ENCODE measurements at places on chromosomes 6 and 20.

DNA sequence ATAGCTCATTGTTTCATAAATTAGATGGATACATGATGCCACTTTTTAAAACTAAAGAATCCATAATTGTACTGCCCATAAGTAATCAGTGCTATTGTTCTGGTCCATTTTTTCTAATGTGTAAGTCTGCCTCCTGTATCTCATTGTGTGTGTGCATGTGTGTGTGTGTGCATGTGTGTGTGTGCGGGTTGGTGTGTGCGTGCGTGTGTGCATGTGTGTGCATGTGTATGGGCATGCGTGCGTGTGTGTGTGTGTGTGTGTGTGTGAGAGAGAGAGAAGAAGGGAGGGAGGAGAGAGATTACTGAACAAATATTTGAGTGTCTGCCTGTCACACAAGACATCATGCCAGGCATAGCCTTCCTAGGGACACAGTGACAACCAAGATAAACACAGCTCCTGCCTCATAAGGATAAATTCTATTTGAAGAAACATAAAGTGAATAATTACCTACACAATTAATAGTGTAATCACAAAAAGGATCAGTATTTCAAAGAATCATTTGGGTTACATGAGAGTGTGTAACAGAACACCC is 33.2 kb upstream of the RPS6KA2 start:
- DNase-seq, result no peak

DNA sequence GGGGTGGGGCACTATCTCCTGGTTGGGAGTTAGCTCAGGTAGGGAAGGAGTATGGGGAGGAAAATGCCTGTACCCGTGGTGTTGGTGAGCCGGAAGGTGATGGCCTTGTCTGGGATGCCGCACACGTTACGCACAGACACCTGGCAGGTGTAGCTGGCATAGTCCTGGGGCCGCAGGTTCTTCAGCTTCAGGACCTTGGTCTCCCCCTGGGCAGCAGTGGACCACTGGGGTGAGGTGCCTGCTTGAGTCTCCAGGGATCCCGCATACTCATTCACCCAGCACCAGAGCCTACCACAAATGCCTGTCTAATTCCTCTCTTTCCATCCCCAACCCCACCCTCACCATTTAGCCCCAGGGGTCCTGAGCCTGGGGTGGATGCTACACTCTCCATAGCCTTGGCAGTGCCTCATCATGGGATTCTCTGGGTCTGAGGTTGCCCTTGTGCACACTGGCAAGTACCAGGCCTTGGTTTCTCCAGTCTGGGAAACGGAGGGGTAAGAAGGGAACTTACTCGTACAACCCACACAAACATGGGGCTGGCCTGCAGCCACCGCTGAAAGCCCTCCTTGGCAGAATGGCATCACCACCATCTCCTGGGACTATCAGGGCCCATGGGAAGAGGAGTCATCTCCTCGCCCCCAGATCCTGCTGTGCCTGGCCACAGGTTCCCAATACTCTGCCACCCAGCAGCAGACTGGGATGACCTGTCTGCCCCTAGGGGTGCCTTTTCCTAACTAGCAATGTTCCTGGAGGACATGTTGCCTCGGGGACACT is 42.8 kb downstream of the MDGA1 start:
- DNase-seq, result no peak

GRCh38 chr20:38857703-38858102 is 52.2 kb downstream of the PPP1R16B start:
- DNase-seq, result no peak

- DNase-seq, result no peak
Measured at GRCh38 chr6:118589649-118590365, 41.7 kb downstream of the PLN start.

DNA sequence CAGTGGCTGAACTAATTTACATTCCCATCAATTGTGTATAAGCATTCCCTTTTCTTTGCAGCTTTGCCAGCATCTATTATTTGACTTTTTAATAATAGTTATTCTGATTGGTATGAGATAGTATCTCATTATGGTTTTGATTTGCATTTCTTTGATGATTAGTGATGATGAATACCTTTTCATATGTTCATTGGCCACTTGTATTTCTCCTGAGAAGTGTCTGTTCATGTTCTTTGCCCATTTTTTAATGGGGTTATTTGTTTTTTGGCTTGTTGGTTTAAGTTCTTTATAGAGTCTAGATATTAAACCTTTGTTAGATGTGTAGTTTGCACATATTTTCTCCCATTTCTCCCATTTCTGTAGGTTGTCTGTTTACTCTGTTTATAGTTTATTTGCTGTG is 16.6 kb downstream of the CENPW start:
- no peak for DNase-seq

DNA sequence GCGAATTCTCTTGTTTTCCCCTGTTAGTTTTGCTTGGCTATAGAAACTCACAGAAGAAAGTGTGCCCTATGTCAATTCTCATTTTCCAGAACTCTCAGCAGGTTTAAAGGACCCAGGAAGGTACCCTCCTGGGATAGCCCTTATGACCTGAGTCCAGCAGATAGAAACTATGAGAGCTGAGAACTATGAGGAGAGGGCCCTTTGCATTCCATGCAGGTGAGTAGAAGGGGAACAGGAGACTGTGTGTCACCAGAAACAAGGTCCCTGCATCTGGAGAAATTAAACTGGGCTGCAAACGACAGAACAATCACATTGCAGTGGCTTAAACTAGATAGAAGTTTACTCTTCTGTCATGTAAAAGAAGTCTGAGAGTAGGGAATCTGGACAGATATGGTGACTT is 35.7 kb upstream of the SCUBE3 start:
- DNase-seq, result no peak

DNA sequence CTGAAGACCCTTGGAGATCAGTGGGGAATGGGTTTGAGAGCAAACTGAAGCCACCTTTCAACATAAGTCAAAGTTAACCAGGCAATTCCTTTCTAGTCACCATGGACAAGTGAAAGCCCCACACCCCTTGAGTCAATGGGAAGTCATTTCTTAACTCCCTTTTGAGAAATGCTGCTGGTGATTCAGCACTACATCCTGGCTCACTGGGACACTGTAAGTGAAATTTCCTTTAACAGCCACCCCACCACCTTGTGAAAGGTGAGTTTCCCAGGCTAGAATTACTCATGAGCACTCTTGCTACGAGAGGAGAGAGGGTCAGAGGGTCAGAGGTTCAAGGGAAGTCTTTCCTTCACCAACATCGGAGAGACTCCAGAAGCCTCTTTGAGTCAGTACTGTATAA is 93.3 kb upstream of the MARCKS start:
- peak; percentile 89 for DNase-seq

GRCh38 chr6:69026715-69027114 is 391.6 kb downstream of the ADGRB3 start:
- no peak for DNase-seq

DNA sequence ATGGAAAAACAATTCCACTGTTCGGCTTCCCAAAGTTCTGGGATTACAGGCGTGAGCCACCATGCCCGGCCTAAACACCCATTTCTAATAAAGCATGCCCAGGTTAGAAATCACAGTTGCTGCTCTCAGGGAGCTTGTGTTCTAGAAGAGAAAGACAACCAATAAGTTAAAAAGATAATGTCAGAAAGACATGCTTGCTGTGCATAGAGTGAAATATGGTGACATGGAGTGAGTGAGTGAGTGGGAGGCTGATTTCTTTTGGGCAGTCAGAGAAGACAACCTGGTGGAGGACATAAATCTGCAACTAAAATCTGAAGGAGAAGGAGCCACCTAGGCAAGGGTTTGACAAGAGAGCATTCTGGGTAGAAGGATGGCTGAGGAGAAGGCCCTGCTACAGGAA is 222.6 kb downstream of the ARID1B start:
- no peak for DNase-seq

DNA sequence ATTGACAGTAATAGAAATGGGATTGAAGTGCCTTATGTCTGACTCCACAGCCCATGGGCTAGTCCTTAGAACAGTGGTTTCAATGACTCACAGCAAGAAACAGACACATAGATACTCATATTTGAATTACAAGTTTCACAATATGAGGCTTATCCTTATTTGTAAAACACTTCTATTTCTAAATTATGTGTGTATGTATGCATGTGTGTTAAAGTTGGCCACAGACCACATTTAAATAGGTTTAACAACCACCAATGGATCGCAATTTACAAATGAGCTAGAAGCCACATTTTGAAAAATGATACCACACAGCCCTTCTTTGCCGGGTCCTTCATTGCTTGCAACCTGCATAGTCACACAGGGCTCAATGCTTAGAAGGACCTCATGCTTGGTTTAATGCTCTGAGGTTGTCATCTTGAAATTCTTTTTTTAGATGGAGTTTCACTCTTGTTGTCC is 157.8 kb upstream of the PREP start:
- DNase-seq, result peak; percentile 4

GRCh38 chr6:30097902-30098768 is 14.8 kb downstream of the TRIM31 start:
- no peak for DNase-seq
